ENCODE measurements at places on chromosomes 3 and 15. TPM values are rescaled to one million over a fixed set of nuclear protein-coding genes. Genes with fewer than 3 reads are reported as not detected.

The CATSPER2 gene
- 2.1 TPM for polyA plus RNA-seq

DNA sequence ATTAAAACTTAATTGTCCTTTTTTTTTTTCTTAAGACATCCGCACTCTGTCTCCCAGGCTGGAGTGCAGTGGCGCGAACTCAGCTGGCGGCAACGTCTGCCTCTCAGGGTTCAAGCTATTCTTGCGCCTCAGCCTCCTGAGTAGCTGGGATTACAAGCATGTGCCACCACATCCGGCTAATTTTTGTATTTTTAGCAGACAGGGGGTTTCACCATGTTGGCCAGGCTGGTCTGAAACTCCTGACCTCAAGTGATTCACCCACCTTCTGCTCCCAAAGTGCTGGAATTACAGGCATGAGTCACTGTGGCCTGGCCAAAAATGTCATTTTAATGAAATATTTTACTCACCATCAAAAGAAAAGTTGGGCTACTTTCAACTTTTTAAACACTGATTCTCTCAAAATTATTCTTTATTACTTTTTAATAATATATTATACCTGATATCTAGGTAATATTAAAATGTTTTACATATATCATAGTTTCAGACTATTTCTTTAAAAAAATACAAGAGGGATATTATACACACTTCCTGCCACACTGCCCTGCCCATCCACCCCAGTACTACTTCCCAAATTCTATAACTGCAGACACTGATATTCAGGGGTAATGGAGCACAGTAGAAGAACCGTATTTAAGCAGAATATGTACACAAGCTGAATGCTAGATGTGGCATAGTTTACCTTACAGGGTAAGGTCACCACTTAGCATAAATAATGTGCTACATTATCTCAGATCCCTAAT lies 723.9 kb upstream of the ZNF385D start:
- no peak for DNase-seq

DNA sequence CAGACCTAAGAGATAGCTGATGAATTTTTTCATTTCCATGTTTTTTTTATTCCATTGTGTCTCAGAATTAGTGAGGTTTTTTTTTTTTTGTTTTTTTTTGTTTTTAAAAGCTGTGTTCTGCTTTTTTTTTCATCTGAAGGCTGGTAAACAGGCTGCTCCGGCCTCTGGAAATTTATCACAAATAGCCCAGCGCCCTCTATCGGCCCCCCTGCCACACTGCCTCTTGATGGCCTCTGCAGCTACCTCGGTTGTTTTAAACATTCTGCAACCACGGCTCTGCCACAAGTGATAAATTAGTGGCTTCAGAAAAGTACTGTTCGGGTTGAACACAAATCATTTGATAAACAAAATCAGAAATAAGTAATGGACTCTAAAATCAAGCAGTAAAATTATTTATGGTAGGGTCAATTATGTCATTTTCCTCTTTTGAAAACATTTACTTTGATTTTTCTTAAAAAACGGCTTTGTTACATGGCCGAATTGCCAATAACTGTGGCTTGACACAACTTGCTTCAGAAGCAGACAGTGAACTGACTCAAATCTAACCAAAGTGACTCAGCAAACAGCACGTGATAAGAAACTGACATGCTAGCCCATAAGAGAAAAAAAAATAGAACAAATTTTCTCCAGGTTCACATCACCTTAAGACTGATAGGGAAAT lies 87.8 kb downstream of the RSL24D1 start:
- DNase-seq = no peak

The CCDC9B gene
- polyA plus RNA-seq = 17.0 TPM

Data from forelimb muscle (tissue), 1 donor.